Mesothelial cell of epicardium (in vitro differentiated cells): ENCODE measurements at places on chromosomes 2 and 18. TPM values are rescaled to one million over a fixed set of nuclear protein-coding genes. Genes with fewer than 3 reads are reported as not detected.

The SERPINB13 gene
- total RNA-seq: 0.27 to 0.77 TPM (median 0.38 TPM) in 3 replicates

The TM4SF20 gene
- total RNA-seq: not detected in 3 replicates

The FER1L5 gene
- 0.91 to 1.4 TPM (median 1.1 TPM) in 3 replicates for total RNA-seq

The LINC00305 gene
- total RNA-seq: not detected in 3 replicates

The POTEC gene
- total RNA-seq: not detected in 3 replicates

The CTAGE1 gene
- total RNA-seq: 0.07 to 0.13 TPM (median 0.11 TPM) in 3 replicates

The UNC80 gene
- total RNA-seq: 0.38 to 0.59 TPM (median 0.55 TPM) in 3 replicates

The CCDC150 gene
- 16.6 to 18.0 TPM (median 16.8 TPM) in 3 replicates for total RNA-seq

The SERPINB5 gene
- 0.13 to 0.22 TPM (median 0.18 TPM) in 3 replicates for total RNA-seq

GRCh38 chr2:43551990-43552389, 43.8 kb downstream of the THADA start:
- no peak for DNase-seq

GRCh38 chr18:72869226-72870185, 1.7 kb upstream of the NETO1 start:
- no peak for DNase-seq

DNA sequence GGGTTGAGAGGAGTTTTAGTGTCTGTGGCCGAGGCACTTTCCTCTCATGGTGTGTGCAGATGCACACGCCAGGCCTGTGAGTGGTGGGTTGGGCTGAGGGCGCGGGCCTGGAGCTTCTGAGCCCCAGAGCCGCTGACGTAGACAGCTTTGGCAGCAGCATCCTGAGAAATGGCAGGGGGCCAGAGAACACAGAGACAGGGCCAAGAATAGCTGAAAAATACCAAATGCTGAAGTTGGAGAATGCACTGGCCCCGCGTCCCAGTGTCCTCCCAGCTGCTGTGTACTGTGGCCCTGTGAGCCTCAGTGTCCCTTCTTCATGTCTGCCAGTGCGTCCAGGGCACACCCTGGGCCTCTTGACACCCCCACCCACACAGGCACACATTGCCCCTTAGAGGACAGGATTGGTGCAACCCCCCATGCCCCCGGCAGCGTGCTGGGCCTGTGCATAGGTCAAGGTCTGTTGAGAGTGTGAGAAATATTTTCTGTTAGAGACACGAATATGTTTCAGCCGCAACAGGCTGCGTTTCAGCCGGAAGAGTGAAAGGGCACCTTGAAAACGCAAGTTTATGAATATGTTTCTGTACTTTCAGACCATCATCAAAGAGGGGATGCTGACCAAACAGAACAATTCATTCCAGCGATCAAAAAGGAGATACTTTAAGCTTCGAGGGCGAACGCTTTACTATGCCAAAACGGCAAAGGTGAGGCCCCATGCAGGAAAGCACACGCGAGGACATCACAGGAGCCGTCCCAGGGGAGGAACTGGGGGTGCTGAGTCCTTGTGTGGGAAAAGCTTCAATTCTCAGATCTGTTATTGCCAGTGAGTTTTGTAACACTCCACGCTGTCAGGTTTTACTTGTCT, 33.6 kb downstream of the DGKD start:
- peak; percentile 85 for DNase-seq

- no peak for DNase-seq
Observed at GRCh38 chr2:114461116-114461515, 18.7 kb downstream of the DPP10 start.

- DNase-seq: no peak
Observed at GRCh38 chr2:217626926-217627325, 375.9 kb downstream of the TNS1 start.

GRCh38 chr2:78439122-78439521, 586.4 kb upstream of the REG3G start:
- no peak for DNase-seq

DNA sequence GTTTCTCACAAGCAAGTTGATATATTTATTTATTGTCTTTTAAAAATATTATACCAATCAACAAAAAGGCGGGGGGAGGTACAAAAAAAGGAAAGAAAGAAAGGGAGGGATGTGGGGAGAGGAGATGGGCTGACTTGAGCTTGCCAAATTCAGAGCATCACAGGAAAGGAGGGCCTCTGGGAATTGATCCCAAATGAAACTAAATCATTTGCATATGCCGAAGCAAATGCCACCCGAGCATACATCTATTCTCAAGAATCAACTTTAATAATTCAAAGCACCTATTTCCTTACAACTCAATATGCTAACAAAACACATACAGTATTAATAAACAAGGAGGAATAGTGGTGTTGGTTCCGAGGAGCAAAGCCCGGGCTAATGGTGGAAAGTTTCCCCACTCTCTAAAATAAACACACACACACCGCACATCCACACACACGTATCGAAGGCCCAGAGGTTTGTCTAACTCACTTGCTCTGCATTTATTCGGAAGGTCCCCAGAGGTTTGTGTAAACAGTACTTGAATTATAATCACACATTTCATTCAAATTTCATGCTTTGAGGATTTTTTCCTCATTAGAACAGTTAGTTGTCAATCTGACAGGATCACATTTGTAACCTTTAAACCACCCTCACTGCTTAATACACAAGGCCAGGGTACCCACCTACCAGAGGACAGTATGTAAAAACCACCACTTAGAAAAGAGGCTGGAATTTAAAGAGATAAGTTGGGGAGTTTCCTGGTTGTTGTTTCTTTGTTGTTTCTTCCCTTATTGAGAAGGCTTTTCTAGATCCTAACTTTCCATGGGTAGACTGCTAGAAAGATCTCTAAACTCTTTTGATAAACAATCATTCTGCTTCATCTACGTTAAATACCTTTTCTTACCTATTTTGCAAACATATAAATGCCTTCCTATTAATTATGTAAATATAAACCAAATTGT, 264.7 kb downstream of the TCF4 start:
- DNase-seq: no peak

GRCh38 chr2:140601342-140601741, 1529.5 kb downstream of the LRP1B start:
- DNase-seq: no peak

- DNase-seq: no peak
Observed at GRCh38 chr2:42342061-42342794, 18.8 kb downstream of the COX7A2L start.

GRCh38 chr2:64819774-64820688, 166.3 kb upstream of the SERTAD2 start:
- no peak for DNase-seq

DNA sequence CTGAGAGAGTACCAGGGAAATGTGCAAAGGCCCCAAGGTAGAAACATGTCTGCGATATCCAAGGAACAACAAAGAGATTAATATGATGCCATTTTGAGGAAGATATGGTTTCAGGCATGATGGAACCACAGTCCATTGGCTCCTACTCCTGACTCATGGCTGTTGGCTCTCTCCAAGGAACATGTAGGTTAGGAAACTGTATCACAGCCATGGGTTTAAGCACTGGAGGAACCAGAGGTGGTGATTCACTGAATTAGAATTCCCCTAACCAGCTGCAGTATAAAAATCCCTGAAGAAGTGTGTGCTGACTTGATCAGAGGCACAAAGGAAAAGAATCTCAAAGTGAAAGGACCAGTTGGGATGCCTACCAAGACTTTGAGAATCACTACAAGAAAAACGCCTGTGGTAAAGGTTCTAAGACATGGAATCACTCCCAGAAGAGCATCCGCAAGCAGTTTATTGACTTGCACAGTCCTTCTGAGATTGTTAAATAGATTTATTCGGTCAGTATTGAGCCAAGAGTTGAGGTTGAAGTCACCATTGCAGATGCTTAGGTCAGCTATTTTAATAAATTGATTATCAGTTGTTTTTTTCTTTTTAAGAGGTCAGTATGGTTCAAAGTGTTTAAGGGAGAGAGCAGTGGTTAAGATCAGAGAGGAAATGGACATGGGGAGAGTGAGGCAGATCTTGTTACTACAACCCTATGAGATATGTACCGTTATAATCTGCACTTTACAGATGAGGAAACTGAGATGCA, 110.7 kb upstream of the OTX1 start:
- DNase-seq: no peak

DNA sequence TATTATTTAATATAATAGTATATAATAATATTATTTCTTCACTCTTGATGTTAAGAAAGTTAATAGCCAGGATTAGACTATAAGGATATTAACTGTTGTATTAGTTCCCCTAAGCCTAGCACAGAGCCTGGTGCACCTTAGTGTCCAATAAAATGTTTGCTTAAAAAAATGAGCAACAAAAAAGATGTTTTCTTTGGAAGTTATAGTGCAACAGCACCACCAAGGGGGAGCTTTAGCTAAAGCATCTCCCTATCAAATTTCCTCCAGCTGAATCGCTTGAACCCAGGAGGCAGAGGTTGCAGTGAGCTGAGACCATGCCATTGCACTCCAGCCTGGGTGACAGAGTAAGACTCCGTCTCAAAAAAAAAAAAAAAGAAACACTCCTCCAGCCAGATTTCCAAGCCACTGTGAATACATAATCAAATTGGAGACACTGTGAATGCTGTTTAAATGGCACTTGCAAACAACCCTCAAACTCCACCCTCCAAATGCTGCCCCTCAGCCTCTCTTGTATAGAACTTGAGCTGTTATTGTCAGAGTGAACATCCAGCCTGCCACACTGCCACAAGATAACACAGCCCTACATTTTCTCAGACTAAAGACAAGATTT, 221.9 kb downstream of the DYM start:
- DNase-seq: no peak

GRCh38 chr2:162111958-162112850, 38.2 kb upstream of the DPP4 start:
- DNase-seq: no peak

DNA sequence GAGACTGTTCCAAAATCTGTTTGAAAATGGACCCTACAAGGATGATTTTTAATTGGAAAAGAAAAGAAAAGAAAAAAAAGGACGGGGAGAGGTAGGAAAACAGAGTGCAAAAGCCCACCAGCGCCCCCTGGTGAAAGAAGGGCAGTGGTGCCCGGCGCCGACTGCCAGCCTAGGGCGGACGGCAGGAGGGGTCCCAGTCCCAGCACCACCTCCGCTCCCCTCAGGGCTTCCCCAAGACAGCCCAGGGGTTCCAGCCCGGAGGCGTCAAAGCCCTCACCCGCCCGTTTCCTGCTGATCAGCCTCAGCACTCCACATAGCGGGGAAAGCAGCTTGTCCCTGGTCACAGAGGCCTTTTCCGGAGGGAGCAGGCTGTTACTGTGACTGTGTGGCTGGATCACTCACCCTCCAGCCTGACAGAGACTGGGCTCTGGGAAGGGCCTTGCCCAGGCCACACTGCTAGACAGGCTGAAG, 213.9 kb downstream of the TFCP2L1 start:
- peak; percentile 72 for DNase-seq

DNA sequence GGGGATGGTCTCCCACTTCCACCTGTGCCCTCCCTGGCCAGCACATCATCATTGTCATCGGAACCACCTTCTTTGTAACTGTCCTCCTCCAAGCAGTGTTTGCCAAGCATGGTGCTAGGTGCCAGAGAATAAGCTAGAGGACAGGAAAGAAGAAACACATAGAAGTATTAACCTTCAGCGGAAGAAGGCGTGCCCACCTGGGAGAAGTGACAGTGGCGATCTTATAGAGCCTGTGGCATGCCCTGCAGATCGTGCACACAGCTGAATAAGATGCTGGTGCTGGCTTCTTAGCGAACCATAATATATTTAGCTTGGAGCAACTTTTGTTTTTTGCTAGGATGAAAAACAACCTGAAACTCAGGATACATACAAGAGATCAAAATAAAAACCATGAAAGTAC, 148.0 kb downstream of the FAM210A start:
- DNase-seq: no peak

GRCh38 chr2:111204706-111205105, 84.0 kb downstream of the BCL2L11 start:
- no peak for DNase-seq

GRCh38 chr2:189527812-189528592, 52.6 kb downstream of the SLC40A1 start:
- no peak for DNase-seq
